Stimulated activated naive CD4-positive, alpha-beta T cell (primary cell): ENCODE measurements at places on chromosomes 6 and 20.

DNA sequence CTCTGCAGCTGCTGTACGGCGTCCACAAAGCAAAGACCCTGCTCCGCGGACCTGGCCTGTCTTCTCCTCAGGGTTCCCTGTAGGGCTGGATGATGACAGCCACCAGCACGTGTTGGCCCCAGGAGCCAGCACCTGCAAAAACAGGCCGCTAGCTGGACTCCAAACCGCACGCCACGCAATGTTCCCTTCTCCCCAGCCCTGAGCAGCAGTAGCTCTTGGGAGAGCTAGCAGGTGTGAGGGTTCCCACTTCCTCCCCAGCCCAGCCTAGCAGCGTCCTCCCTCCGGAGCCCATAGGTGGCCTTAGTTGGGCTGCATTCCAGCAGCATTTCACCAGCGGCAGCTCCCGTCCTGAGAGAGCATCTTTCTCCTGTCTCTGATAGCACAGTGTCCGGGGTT, 42.3 kb downstream of the DACT2 start:
- DNase-seq, result no peak

- no peak for DNase-seq
Measured at GRCh38 chr6:166496460-166496859, 90.0 kb downstream of the RAMACL start.

GRCh38 chr20:57711311-57711712, 1.5 kb upstream of the PMEPA1 start:
- DNase-seq, result no peak

GRCh38 chr20:55439070-55439469, 566.2 kb downstream of the CBLN4 start:
- DNase-seq, result no peak

DNA sequence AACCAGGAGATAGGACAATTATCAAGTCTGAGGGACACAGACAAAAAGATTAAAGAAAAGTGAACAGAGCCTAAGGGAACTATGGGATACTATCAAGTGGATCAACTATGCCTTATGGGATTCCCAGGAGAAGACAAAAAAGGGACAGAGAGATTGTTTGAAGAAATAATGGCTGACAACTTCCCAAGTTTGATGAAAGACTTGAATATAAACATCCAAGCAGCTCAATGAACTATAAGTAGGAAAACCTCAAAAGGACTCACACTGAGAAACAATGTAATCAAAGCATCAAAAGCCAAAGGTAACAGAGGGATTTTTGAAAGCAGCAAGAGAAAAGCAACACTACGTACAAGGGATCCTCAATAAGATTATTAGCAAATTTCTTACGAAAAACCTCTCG, 11.0 kb downstream of the ZNF133 start:
- no peak for DNase-seq

DNA sequence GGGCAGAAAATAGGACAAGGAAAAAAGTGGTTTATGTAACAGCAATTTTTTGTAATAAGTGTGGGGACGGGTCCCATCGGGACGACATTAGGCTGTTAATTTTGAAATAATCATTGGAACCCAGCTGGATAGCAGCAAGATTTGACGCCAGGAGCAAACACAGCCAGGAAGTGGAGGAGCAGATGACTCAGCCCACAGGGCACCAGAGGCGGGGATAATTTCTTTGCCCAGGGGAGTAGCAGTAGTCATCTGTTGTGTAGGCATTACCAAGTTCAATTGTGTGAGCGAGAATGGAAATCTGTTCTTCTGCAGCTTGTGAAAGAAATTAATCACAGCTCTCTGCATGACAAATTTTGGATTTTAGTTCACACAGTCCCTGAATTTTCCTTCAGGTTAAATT, 22.6 kb upstream of the RIN2 start:
- no peak for DNase-seq

- no peak for DNase-seq
Measured at GRCh38 chr20:23228912-23229311, 121.7 kb upstream of the NXT1 start.

DNA sequence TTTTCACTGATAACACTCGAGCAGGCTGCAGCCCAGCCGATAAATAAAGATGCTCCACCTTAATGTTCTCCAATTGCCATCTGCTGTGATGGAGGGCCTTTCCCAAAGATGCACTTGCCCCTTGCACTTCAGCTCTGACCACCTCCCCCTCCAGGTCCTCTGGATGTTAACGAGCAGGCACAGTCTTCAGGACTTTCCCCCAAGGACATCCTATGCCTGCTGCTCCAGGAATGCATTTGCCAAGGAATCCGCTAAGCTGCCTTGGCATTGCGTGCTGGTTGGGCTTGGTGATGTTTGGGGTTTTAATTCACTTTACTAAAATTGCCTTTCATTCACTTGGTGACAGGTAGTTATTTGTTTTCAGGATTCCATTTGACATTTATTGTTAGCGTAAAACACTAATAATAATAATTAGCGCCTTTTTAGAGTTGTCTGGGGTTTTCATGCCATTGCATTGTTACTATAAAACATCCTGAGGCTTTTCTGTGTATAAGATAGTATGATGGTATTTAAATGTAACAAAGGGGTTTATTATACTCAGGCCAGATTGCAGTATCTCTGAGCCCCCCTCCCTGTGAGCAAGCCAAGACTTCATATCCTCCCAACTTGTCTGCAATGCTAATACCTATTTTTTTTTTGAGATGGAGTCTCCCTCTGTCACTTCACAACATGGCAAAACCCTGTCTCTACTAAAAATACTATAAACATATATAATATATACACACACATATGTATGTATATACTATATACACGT, 66.7 kb upstream of the TSHZ2 start:
- DNase-seq, result no peak

DNA sequence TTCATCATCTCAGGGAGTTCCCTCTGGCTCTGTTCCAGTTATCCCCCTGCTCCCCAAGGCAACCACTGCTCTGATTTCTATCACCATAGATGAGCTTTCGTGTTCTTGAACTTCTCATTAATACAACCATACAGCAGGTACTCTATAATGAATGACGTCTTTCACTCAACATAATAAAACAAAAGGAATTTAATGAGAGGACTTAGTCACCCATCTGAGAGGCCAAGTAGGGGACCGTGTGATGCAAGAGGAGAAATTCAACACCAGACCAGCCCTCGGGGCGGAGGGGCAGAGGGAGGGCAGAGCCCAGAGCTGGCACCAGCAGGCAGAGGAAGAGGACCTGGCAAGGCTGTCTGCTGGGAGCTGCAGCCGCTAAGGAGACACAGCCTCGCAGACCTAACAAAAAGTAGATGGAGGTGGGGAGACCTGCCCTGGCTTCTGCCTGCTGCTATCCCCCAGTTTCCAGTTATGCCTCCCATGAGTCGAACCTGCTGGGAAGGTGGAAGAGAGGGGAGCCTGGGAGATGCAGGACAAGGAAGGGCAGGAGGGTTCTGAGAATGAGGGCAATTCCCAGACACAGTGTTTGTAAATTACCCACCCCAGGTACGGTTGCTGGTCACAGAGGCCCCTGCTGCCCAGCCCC, 13.8 kb downstream of the CCN5 start:
- no peak for DNase-seq

DNA sequence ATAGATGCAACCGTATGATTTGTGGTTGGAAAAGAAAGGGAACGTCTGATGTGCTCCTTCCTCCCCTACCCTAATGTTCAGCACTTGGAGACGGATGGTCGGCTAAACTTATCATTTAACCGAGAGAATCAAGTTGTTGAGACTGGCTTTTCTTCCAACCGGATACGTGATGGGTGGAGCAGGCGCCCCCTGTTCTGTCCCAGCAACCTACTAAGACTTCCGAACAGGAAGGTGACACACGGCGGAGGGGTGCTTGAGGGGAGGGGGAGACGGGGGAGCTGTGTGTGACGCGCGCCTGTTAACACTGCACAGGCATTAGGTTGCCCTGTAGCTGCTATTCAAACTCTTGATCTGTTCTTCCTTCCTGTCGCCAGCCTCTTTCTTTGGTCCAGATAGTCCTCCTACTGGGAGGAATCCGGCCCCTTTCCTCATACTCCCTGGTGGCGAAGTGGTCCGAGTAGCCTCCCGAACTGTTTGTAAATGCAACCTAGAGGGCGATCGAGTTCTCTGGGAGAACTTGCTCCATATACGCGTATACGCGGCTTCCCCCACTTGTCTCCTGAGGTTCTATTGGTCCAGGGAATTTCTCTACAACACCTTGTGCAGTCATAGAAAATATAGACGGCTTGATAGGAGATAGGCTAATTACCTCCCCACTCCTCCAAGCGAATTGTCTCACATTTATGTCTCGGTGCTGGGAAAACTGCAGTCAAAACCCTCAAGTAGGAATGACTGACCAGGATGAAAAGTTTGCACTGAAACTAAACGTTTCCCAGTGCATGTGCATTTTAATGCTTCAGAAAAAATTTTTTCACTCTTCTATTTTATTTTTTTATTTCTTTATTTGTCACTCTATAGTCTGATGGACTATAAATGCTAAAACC, 126.0 kb upstream of the SLC2A12 start:
- DNase-seq, result peak; percentile 75

DNA sequence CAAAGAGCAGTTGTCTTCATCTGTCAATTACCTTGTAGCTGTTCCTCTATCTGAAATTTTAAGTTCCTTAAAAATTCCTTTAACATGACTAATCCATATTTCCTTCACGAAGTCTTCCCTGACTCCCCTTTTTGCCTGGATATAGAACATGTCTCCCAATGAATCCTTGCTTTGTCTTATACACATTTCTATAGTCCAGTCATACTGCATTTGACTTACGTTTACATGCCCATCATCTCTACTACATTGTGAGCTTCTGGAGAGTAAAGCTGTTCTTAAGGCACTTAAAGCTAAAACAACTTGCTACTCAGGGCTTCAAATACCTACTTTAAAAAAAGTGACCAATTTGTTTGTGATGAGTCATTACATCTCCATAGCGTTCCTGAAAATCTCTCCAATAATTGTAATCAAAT, 4.9 kb downstream of the REV3L start:
- no peak for DNase-seq

GRCh38 chr6:94548201-94548600, 1029.1 kb upstream of the MANEA start:
- DNase-seq, result no peak

DNA sequence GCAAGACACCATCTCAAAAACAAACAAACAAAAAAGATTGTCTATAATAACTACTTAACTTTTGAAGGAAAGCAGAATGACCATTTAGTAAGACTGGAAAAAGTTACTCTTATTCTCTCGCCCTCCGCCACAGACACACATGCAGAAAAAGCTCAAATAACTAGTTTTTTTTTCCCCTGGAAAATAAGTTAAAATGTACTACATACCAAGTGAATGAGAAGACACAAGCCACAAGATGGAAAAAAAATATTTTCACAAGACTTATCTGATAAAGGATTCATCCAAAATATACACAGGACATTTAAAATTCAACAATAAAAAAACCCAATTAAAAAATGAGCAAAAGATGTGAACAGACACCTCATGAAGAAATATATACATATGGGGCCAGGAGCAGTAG, 31.9 kb downstream of the NUDT3 start:
- no peak for DNase-seq

GRCh38 chr6:46888578-46888977, 33.2 kb downstream of the ADGRF5 start:
- DNase-seq, result no peak

GRCh38 chr6:12138936-12139335, 126.8 kb downstream of the HIVEP1 start:
- DNase-seq, result no peak

GRCh38 chr6:105058316-105058715, 101.4 kb downstream of the LIN28B start:
- no peak for DNase-seq

DNA sequence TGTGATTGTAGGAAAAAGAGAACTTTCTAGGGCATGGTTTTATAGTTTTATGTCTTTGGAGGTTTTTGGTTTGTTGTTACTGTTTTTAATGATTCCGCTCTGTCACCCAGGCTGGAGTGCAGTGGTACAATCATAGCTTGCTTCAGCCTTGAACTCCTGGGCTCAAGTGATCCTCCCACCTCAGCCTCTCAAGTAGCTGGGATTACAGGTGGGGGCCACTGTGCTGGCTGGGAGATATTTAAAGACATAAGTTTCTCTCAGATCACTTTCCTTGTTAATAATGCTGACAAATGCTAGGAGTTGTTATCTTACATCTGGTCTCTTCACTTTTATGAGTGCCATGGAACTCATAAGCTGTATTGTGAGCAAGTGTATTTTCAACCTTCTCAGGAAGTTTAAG, 116.3 kb downstream of the SCAF8 start:
- no peak for DNase-seq

DNA sequence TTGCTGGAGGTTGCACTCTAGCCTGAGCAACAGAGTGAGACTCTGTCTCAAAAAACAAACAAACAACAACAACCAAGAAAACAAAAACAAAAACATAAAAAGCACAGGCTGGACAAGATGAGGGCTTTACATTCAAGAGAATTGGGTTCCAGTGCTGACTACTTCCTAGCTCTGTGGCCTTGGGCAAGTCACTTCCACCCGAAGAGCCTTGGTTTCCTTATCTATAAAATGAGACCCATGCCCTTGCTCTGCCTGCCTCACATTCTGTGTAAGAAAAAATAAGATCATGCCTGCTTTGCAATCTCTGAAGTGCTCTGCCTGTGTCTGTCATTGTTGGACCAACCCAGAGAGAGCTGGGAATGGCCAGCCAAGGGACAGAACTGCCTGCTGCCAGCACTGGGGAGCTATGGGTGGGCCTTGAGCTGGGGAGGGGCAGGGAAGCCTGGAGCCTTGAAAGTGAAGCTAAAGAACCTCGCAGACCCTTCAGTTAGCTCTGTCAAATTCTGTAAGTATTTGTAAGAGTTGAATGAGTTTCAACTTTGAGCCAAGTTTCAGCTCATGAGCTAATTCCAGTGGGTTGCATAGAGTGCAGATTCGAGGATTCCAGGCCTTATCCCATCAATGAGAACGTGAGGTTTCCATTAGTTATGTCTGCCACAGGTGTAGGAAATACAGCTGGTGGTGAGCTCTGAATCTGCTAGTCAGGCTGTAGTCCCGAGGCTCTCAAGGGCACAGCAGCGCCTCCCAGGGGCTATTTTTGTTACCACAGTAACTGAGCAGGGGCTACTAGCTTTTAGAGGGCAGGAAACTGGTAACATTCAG, 93.2 kb downstream of the DLGAP4 start:
- no peak for DNase-seq

GRCh38 chr20:63167918-63168520, 47.9 kb downstream of the YTHDF1 start:
- no peak for DNase-seq

GRCh38 chr20:62523473-62524203, 47.8 kb upstream of the GATA5 start:
- DNase-seq, result no peak

GRCh38 chr6:137056121-137056880, 11.5 kb upstream of the IL20RA start:
- no peak for DNase-seq

GRCh38 chr20:53579581-53580375, 13.9 kb downstream of the ZNF217 start:
- DNase-seq, result no peak

DNA sequence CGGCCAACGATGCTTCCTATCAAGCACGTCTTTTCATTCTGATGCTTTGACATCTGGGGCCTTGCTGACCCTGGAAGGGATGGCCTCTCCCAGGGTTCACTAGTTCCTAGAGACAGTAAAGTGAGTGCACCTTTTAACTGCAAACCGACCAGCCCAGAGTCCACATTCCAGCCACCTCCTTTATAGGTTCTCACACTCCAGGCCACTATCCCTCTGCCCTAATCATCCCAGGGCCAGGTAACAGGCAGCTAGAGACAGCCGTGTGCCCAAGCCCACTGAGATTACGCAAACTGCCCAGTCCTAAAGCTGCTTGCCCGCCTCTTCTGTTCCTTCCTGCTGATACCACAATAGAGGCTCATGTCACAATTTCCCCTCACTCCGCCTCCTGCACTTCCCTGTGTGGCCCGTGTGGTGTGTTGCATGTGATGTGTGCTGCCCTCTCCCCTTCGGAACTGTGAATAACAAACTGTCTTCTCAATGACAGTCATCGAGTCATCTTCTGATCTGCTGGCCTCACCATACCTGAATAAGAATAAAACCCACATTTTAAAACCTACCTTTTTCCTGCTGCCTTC, 123.7 kb upstream of the EXOC2 start:
- no peak for DNase-seq
